ENCODE measurements at places on chromosomes 4 and X. TPM values are rescaled to one million over a fixed set of nuclear protein-coding genes. Genes with fewer than 3 reads are reported as not detected.

GRCh38 chr4:27602172-27602571 lies 741.5 kb downstream of the STIM2 start:
- no peak for DNase-seq

DNA sequence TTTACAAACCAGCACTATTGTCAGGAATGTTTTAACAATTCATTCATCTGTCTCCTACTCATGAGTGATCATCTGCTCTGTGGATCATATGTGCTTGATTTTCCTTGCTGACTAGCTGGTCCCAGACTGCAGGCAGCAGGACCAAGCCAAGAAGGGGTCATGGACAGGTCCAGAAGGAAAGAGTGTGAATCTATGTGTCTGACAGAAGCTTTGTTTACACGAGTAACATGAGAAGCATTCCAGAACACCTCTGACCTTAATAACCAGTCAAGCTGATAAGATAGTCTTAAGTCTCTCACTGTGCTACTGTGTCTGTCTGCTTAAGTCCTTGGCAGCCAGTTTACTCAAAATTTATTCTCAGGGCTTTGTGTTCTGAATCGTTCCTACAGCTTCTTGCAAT lies 39.0 kb downstream of the GUCY1A1 start:
- no peak for DNase-seq

GRCh38 chrX:40152173-40152711 lies 54.5 kb upstream of the BCOR start:
- peak; percentile 36 for DNase-seq

Gene ENOX2
- total RNA-seq = 11.9 TPM

DNA sequence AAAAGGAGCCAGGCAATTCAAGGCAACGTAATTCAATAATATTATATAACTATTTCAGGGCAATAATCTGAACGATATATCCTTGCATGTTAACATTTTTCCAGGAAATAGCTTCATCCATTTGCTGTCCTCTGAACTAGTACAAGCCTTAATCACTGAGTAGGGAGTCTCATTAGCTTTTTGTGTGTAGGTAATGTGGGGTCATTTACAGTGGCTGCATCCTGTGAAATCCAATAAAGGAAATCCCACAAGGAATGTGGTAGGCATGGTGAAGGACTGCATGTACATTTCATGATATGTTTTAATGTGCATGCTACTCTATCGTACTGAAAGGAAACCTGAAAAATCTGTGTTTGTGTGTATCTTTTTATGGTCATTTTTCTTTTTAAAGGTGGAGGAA lies 103.5 kb downstream of the SLC4A4 start:
- no peak for DNase-seq

DNA sequence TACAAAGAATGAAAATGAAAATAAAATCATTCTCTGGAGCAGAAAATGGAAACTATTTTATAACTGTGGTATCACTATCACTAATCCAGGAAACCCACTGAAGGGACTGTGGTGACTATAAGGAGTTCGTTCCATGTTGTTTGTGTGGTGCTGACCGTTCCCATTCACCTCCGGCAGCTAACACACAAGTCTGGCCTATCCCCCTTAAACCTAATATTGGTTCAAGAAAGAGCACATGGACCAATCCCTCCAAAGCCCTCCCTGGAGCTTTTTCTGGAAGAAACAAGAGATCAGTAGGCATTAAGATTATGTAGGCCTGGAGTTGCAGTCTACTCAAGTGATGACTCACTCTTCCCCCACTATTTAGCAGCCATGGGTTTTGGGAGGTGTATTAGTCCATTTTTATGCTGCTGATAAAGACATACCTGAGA lies 25.9 kb upstream of the FAM241A start:
- no peak for DNase-seq

GRCh38 chr4:101596781-101597552 lies 193.6 kb upstream of the BANK1 start:
- DNase-seq = peak; percentile 22

GRCh38 chrX:960821-961220 lies 251.6 kb downstream of the CRLF2 start:
- DNase-seq = no peak

GRCh38 chr4:119781044-119781443 lies 152.4 kb upstream of the PDE5A start:
- DNase-seq = no peak

DNA sequence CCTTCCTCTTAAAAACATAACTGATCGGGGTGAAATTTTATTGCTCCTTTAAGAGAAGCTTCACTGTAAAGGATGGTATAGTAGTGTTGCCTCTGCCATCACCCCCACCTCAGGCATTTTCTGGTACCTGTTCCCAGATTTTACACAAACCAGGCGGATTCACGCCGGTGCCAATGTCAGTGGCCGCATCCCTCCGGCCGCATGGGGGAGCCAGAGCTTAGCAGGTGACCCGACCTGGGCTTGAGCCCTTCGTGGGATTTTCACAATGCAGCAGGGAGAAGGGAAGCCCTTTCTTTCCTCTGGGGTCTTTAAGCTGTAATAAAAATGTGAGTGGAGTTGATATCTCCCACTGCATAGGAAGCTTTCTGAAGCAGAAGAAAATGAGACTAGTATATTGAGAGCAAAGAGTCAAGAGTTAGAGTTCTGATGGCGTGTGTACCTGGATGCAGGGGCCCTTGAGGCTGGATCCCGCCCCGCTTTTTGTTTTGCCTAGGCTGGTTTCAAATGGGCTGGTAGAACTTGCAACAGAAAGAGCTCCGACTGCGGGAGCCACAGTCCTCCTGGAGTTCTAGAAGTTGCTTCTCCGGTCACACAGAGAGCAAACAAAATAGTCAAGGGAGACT lies 59.4 kb downstream of the POLR2B start:
- DNase-seq = peak; percentile 19

Gene TMEM150C
- not detected for total RNA-seq

Gene NSUN7
- 0.31 TPM for total RNA-seq

GRCh38 chrX:12758291-12758690 lies 32.9 kb upstream of the PRPS2 start:
- no peak for DNase-seq

GRCh38 chr4:145909281-145909715 lies 29.3 kb downstream of the ZNF827 start:
- DNase-seq = peak; percentile 17

Gene SHROOM2
- total RNA-seq = not detected

DNA sequence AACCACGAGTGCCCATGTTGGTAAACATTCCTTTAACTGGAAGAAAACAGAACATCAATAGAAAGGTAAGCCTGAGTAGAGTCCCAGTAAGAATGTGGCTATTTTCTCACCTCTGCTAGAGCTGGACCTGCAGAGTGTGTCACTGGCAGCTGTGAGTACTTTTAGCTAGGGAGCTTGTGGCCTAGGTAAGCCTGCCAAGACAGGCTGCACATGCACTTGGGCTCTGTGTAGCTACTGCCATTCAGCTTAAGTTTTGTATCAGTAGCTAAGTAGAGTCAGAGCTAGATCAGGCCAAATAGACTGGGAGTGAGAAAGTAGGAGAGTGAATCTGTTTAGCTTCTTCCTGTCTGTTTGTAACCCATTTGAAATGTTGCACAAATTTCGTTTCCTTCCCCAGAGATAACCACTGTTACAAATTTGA lies 35.3 kb downstream of the RBPJ start:
- DNase-seq = peak; percentile 13

GRCh38 chrX:7378406-7378805 lies 230.5 kb upstream of the PUDP start:
- no peak for DNase-seq

- no peak for DNase-seq
Observed at GRCh38 chr4:20353646-20354045, 101.9 kb downstream of the SLIT2 start.

DNA sequence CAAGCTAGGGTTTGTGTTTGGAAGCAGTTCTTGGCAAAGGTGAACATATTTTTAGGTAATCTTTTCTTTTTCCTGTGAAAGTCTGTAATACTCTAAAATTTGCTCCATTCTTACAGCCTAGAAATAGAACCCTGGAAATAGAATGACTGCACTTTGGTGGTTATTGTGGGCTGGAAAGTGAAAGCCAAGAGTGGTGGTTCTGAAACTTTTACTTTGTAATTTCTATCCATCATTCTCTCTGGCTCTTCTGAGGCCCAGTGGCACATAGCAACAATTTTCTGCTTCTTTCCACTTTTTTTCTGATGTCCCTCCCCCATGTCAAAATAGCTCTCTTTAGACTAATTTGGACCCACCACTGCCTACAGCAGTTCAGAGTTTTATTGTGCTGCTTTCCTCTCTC lies 300.4 kb upstream of the RPS6KA3 start:
- no peak for DNase-seq

Gene PAPSS1
- total RNA-seq = 128 TPM

Gene KCTD8
- total RNA-seq = not detected

DNA sequence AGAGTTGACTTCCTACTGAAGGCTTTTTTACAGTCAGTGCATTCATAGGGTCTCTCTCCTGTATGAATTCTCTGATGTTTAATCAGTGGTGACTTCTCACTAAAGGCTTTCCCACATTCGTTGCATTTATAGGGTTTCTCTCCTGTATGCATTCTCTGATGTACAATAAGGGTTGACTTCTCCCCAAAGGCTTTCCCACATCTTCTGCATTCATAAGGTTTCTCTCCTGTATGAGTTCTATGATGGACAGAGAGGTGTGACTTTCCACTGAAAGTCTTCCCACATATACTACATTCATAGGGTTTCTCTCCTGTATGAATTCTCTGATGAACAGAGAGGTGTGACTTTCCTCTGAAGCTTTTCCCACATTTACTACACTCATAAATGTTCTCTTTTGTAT lies 45.2 kb downstream of the ZNF674 start:
- DNase-seq = no peak

Gene LRIT3
- 0.11 TPM for total RNA-seq

DNA sequence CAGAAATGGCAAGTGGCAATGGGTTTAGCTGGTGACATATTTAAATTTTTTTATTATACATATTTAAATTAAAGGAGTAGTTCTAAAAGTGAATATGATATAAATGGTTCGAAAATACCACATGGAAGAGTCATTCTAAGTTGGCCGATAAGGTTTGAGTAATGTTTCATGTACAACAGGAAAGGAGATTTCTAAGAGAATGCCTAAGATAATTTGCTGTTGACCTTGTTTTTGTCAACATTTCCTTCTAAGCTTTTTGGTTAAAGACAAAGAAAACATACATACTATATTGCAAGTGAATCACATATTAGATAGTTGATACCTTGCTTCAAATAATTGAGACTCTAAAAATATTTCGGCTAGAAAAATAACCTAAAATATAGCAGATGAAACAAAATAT lies 526.6 kb upstream of the SLIT2 start:
- DNase-seq = no peak

Gene DNAJB14
- total RNA-seq = 44.9 TPM

Gene RTL9
- not detected for total RNA-seq

Gene TSPAN7
- not detected for total RNA-seq

DNA sequence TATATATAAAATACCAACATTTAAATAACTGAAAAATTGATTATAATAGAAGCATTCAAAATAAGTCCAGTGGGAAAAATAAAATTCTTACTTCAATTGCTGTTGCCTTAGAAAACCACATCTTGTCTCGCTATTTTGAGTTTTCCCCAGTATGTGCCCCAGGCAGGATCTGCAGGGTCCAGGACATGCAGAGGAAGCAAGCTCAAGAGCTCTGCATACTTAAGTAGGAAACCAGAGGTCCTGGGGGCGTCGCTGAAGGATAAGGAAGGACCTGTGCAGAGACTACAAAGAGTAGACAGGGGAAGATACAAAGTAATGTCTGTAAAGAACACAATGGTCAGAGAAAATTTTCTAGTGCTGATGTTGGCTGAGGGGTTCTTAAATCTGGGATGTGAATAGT lies 310.5 kb upstream of the EMCN start:
- no peak for DNase-seq

Gene TMEM271
- total RNA-seq = not detected

DNA sequence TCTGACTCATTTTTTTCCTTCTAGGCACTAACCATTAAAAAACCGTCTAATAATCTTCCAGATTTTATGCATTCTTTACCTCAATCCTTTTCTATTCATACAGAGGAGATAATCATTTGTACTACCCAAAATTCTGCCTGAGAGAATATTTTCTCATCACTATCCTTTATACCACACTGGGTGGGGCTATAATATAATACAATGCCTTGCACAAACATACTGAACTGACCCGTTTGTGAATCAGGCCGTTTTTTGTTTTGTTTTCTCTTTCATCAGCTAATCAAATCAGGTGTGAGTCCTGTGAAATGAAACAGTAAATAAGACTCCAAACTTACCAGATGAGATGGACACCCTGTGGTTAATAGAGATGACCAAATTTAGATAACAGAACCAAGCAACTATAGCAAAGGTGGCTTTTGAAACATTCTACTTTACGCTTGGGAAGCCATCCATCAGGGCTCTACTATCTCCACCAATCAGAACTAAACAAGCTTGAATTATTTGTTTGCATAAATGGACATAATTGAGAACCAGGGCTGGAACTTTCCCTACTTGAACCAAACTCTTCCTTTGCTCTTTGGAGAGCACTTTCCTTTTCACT lies 573.0 kb downstream of the GABRG1 start:
- DNase-seq = no peak

Gene MBNL3
- 86.6 TPM for total RNA-seq

- no peak for DNase-seq
Observed at GRCh38 chrX:25016361-25016671, 551 bp upstream of the ARX start.

- no peak for DNase-seq
Observed at GRCh38 chr4:26953366-26953765, 92.7 kb downstream of the STIM2 start.
